ENCODE measurements at places on chromosomes 2 and 18. TPM values are rescaled to one million over a fixed set of nuclear protein-coding genes. Genes with fewer than 3 reads are reported as not detected.

DNA sequence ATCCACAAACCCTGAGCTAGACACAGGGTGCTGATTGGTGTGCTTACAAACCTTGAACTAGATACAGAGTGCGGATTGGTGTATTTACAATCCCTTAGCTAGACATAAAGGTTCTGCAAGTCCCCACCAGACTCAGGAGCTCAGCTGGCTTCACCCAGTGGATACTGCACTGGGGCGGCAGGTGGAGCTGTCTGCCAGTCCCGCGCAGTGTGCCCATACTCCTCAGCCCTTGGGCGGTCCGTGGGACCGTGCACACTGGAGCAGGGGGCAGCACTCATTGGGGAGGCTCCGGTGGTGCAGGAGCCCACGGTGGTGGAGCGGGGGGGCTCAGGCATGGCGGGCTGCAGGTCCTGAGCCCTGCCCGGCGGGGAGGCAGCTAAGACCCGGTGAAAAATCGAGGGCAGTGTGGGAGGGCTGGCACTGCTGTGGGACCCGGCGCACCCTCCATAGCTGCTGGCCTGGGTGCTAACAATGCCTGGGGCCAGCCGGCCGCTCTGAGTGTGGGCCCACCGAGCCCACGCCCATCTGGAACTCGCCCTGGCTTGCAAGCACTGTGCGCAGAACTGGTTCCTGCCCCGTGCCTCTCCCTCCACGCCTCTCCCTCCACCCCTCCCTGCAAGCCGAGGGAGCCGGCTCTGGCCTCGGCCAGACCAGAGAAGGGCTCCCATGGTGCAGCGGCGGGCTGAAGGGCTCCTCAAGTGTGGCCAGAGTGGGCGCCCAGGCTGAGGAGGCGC, 75.6 kb downstream of the MOB4 start:
- no peak for DNase-seq

DNA sequence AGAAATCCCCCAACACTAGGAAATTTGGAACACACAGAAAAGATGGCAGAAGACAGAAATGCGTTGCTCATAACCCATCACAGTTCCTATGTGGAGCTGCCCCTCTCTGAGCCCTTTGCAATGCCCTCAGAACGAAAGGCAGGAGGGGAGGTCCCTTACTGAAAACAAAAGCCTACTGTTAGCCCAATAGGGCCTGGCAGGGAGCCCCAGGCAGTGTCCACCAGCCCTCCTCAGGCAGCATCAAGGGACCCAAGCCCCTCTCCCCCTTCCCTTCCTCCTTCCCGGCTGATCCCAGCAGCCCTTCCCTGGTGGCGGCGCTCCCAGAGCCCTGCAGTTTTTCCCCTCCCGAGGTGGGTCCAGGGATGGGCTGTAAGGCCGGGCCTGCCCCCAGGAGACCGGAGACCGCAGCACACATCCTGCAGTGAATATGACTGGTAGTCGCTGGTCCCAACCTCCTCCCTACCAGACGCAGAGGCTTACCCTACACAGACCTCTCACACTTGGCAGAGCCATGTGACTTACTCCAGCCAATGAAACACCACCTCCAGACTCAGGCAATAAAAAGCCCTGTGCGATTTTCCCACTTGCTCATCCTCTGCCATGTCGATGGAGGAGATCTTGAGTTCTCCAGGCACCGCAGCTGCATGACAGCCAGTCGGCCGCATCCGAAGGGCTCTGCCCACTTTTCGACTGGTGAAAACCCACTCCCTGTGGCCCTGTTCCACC, 19.4 kb upstream of the DUSP2 start:
- peak; percentile 48 for DNase-seq

DNA sequence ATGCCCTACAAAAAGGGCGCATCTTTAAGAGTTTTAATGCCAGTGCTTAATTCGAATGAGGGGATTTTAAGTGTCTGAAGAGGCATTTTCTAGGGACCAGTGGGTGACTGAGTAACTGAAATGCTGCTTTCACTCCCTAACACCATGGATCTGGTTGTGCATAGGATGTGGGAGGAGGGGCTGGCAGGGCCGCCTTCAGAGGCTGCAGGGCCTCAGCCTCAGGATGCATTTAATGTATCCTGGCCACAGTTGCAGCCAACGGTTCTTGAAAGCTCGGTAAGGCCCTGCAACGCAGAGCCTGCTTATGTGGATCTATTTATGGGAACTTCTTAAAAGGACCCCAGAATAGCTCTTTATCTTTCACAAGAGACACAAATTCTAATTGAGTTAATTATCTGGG, 25.8 kb upstream of the IL18RAP start:
- DNase-seq = no peak

DNA sequence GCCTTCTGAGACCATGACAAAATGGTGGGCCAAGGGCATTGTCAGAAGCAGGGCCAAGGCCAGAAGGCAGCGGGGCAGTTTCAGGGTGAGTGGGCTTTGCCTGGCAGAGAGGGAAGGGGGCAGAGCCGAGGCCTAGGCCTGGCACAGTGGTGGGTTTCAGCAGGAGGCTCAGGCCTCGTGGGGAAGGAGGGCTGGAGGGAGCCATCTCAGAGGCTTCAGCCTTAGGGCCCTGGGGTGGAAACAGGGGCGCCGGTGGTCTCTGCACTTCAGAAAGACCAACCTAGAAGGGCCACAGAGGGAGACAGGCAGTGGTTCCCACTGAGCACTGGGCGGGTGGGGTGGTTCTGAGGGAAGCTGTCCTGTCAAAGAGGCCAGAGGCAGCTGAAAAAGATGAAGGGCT, 58.0 kb upstream of the SMAD7 start:
- no peak for DNase-seq

GRCh38 chr2:133266041-133266925, 302.0 kb downstream of the NCKAP5 start:
- DNase-seq = no peak

DNA sequence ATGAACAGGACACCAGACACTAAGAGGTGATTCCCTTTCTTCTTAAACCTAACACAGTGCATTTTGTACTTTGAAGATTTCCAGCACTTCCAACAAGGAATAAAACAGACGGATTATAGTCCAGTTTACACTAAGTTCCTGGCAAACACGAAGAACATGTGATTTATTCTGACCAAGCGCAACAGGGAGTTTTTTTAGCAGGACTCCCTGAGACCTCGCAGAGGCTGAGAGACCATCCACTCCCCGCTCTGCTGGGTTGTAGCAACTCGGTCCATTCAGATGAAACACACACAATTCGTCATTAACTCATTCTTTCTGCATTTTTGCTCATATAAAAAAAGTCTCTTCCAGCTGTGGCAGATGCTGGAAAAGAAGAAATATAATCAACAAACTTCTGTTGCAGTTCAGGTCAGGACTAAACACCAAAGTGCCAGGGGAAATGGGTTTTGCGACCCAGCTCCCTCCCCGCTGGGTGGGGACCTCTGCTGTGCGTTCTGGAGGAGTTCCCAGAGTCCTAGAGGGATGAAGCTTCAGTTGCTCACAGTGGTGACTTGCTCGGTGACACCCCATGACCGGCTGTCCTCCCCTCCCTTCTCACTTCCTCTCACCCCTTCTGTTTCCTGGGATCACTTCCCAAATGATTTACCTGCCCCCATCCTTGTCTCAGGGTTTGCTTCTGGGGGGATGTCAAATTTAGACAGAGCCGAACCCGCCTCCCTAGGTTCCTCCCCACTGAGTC, 52.5 kb downstream of the KCNF1 start:
- no peak for DNase-seq

DNA sequence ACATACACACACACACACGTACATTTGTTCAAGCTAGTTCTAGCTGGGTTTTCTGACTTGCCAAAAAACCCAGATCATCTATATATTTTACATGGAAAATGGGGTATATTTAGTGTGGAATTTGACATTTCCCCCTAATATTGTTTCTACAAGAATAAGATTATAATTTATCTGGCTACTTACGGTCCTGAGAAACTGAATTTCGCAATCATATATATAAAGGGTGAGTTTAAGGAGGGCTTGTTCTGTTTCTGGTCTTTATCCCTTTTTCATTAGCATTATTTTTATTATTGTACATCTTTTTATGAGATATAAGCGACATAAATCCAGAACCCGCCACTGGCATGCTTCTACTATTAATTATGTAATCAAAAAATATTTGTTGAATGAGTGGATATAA, 528.9 kb downstream of the TMX3 start:
- no peak for DNase-seq

Gene GBX2
- not detected for total RNA-seq

DNA sequence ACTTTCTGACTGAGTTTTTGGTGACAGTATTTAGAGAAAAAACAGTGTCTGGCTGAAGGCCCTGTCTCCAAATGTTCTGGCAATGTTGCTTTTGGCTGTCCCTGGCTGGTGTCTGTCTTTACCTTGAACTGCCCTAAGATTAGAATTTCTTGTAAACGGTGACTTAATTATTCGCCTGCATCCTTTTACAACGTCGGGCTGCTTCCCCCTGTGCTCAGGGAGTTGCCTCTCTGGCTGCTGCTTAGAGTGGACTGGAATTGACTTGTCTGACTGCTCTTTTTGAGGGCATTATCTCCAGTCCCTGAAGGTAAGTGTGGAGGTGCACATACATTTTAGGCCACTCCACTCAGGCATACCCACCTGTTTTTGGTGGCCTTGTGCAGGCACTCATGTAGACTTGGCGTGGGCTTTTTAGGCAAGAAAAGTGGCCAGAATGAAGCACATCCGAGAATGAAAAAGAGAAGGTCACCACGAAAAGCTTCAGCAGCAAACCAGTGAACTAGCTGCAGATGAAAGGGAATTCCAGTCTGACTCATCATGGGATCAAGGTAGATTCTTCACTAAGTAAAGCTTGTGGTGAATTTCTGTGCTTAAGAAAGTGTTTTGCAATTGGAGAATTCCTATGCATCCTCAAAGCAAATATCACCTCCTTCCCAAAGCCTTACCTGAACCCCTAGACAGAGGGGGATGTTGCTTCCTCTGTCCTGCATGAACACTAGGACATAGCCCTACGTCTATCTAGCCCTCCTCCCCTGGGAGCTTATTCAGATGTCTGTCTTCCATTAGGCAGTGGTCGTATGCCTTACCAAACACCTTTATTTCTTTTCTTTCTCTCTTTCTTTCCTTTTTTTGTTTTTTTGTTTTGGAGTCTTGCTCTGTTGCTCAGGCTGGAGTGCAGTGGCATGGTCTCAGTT, 230.3 kb upstream of the TRIB2 start:
- no peak for DNase-seq

DNA sequence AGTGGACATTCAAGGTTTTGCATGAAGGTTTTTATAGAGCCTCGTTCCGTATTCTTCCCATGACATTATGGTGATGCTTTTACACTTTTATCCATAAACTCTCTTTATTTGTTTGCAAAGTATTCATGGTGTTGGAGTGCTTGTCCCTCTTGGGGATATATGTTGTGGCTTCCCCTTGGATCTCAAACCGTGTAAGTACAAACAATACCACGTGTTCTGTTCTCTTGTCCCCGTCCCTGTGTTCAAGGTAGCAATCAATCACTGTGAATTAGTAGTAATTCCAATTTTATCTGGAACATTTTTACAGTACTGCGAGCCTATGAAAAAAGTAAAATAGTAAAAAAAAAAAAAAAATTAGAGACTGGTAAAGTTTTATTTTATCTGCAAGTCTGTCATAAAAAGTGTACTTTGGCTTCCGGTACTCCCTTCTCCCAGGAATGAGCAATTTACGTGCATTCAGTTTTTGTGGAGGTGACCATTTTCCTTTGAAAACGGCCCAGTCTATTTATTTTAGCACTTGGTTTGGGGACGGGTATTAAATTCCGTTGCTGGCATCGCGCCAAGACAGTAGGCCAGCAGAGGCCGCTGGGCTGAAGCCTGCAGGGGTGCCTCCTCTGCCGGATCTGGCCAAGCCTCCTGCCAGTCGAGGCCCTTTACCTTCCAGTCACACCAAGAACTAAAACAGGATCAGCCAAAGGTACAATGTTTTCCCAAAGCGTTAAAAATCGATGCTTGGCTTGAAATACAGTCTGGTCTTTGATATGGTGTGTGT, 175.7 kb downstream of the SOCS6 start:
- DNase-seq = peak; percentile 77

GRCh38 chr2:20509770-20510490, 63.1 kb downstream of the RHOB start:
- peak; percentile 61 for DNase-seq

- no peak for DNase-seq
Observed at GRCh38 chr2:102359527-102359926, 3.9 kb downstream of the IL18R1 start.

Data from transverse colon (tissue), 4 donors.